ENCODE measurements at places on chromosomes 11 and 22.

DNA sequence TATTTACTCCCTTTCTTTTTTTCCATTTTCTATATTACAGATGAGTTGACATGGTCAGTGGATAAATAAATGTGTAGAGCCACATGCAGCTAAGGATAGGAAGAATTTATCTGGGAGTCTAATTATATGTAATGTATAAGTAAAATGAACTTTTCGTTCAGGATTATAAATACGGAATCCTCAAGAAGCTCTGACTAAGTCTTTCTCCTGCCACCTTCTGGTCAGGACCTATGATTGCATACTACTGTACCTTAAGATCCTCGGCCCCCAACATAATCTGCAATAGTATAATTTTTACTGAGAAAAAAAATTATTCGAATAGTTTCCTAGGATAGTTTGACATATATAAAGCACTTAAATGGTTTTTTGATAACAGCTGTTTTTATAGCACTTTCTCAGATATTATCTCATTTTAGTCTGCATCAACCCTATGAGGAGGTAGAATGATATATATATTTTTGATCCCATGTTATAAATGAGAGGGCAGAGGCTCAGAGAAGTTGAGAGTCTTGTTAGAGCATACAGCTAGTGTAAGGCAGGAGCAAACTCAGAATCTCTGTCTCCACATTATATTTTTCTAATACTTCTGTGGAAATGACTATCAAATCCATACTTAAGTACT lies 36.1 kb downstream of the CCDC90B start:
- peak; percentile 10 for DNase-seq

DNA sequence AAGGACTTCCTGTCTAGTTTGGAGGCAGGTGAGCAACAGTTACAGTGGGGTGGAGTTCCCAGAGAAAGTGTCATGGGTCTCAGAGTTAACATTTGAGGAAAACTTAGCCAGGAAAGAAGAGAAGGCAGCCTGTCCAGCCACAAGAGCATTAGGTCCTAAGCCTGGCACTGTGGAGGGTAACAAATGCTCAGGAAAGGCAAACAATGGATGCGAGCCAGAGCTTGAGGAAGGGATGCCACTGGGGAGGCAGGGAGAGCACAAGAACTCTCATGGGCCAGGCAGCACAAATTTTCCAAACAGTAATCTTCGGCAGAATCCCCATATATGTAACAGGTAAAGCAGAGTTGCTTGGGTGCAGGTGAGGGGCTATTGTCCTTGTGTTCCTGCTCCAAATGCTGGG lies 8.0 kb upstream of the SERPIND1 start:
- no peak for DNase-seq

DNA sequence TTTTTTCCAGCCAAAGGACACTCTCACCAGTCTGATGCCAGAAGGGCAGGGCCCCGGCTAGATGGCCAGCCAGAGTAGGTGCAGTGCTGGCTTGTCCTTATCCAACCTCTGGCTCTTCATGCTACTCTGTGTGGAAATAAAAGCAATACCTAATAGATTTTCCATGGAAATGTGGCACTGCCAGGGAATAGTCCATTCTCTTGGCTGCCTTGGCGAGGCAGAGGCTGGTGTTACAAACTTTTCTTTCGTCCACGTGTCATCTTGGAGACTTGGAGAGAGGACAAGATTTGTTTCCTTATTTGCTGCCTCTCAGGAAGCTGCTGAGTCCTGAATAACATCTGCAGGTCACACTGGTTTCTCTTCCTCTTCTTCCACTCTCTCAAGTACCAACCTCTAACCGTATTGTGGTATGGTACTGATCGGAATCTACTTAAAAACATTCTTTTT lies 17.2 kb upstream of the C1QTNF4 start:
- DNase-seq = no peak

- DNase-seq = no peak
These were observed 157.7 kb downstream of the ADAMTS15 start for GRCh38 chr11:130606178-130606577.

GRCh38 chr11:36840378-36840777 lies 242.3 kb upstream of the RAG2 start:
- no peak for DNase-seq

DNA sequence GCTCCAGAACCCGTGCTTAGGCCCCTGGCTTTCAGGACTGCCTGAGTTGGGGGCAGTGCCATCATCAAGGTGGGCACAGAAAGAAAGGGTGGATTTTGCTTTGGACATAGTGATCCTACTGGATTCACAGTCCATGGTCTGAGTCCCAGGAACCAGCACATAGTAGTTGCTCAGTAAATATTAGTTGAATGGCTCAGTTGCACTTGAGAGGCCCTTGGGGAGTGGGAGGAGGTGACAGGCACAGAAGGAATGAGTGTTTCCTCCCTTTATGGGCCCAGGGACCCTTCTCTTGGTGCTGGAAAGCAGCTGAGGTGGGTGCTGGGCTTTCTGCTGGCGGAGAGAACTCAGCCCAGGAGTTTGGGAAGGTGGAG lies 16.6 kb downstream of the ARHGEF17 start:
- no peak for DNase-seq

DNA sequence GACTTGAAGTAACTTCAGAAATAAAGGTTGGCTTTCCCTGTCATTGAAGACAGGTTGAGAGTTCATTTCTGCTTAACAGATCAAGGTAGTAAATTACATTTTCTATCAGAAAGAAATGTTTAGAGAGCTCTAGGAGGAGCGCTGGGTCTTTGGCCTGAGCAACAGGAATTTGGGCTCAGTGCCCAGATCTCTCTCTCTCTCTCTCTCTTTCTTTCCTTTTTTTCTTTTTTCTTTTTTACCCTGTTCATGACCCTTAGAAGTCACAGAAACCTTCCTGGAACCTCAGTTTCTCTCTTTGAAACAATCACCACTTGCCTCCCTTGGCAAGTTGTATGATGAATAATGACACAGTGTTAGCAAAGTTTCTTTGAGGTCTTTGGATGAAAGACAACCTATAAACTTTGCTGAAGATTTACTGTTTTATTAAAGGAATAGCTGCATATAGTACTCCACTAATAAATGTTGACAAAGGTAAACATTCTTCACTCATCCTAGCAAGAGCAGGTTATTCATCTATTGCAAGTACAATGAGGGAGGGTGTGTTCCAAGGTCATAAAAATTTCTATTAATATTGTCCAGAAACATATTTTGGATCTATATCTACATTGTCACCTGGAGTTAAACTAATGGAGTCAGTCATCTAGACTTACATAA lies 35.5 kb upstream of the RASSF10 start:
- no peak for DNase-seq

GRCh38 chr11:86740628-86741483 lies 59.5 kb upstream of the PRSS23 start:
- peak; percentile 57 for DNase-seq

GRCh38 chr11:11534981-11535380 lies 86.8 kb downstream of the GALNT18 start:
- no peak for DNase-seq

- DNase-seq = no peak
These were observed 71.2 kb downstream of the CACNA1I start for GRCh38 chr22:39641660-39642310.

DNA sequence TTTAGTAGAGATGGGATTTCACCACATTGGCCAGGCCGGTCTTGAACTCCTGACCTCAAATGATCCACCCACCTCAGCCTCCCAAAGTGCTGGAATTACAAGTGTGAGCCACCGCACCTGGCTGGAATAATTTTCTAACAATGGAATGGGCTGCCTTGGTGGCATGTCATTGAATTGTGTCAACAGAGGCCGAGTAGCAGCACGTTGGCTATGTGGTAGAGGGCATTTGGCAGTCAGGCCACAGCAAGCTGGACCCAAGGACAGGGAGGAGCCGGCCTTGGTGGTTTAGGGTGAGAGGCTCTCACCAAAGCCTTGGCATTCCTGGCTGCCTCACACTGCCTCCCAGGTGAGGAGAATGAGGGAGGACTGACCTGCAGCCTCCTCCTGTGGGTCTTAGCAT lies 4.1 kb upstream of the NIPSNAP1 start:
- DNase-seq = no peak

GRCh38 chr11:120091701-120092100 lies 46.2 kb downstream of the TRIM29 start:
- no peak for DNase-seq

GRCh38 chr22:22111267-22111751 lies 128.7 kb upstream of the TOP3B start:
- no peak for DNase-seq

DNA sequence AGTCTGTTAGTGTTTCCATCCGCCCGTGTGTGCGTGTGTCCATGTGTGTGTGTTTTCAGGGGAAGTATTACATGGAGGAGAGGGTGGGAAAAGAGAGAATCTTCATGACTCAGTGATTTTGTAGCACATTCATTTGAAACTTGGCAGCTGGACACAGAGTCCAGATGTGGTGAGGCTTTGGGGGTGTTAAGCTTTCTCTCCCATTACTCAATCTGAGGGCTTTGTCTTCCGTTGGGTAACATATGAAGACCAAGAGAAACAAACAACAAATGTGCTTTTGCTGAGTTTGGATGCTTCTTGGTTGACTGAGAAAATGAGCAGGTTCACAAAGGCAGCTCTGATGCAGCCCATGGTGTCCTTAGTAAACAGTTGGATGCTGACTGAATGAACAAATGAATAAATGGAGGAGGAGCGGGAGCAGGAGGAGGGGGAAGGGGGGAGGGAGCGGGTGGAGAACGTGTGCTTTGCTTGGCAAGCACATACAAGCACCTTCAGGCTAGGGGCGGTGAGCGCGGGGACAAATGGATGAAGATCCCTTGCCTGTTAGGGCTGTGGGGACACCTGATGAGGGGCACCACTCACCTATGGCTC lies 104.3 kb downstream of the ST3GAL4 start:
- peak; percentile 76 for DNase-seq

- DNase-seq = peak; percentile 1
These were observed 81.9 kb downstream of the BDNF start for GRCh38 chr11:27618281-27618915.

GRCh38 chr22:41776381-41776780 lies 24.1 kb upstream of the CCDC134 start:
- no peak for DNase-seq

DNA sequence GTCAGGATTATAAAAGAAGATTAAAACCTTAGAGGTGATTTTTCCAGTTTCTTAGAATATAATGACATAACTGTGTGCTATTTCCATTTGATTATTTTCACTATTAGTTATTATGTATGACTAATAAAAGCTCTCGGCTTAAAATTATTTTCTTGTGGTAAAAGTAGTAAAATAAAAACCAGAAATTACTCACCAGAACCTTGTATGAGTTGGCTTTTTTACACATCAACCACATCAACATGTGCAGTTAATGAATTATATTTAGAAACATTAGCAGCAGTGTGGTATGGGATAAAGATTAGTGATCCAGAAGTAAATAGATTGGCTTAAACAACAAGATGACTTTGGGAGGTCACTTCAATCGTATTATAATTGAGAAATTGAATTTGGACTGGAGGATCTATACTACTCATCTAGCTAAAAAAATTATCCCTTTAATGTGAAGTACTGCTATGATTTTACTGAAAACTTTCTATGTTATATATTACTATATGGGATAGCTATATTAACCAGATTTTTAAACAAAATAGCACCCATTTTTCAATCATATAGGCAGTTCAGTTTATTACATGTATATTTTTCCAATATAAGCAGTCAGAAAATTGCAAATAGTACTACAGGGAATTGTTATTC lies 2.8 kb upstream of the BCO2 start:
- no peak for DNase-seq

DNA sequence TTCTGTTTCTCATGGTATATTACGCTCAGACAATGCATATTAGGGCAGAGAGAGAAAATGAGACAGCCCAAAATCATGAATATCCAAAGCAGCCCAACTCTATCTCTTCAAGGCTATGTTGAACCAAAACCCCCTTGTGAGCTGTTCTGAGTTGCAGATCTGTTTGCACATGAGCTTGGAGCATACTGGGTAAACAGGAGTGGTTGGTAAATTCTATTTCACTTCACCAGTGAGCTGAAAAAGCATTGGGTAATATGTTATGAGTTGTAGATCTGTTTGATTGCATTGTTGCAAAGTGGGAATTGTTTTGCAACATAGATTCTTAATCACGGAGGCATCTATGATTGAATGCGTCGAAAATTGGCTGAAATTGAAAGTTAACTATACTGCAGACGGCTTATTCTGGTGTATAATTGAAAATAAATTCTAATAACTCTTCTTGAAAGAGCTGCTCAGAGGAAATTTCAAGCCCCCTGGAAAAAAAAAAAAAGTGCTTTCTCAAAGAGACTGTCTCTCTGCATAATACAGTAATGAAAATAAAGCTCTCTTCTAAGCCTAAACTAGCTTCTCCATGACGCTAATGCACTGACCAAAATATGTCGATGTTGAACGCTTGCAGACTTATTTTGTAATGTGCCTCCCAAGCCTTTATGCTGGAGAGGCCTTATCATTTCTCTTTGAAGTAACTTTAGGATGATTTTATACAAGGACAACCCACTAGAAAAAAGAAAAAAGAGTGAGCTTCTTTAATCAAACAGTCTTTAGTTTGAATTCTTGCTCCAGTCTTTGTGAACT lies 263.7 kb downstream of the NTM start:
- DNase-seq = no peak

DNA sequence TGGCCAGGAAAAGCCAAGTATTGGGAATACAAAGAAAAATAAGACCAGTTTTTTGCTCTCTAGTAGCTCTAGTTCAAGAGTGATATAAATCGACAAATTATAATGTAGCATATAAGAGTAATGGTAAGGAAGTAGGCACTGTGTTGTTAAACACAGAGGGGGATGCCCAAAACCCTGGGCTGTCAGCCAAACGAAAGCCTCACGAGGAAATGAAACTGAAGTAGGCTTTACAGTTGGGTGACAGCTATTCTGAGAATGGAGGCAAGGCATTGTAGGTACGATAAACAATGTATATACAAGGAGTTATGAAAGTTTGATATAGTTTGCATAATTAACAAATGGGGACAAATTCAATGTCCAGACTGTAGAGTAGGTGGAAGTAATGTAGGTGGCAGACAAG lies 176.4 kb downstream of the FAM181B start:
- DNase-seq = no peak

DNA sequence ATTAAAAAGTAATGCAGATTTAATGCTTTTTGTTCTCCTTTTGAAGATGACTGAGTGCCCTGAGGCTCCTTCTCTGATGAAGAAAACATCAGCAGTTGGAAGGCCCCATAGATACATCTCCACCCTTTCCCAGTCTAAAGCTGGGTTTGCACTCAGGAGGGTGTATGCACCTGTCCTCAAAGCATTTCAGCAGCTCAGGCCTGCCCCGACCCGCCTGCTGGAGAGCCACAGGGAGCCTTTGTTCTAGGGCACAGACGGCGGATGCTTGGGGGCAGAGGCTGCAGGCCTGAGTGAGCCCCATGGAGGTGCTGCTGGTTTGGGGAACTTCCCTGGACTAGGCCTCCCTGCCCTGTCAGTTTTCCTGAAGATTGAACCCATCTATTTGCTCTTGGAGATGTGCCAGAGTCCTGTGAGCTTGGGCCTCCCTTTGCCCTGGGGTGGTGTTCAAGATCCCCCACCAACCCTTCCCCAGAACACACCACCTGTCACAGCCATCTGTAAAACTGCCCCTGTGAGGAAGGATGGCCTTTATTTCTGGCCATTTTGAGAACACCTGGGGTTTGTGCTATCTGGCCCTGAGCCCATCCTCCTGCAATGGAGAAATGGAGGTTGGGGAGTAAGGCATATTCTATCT lies 160.0 kb downstream of the NAV2 start:
- DNase-seq = no peak

- no peak for DNase-seq
These were observed 12.9 kb upstream of the CRY2 start for GRCh38 chr11:45834298-45834756.

- no peak for DNase-seq
These were observed 21.2 kb downstream of the PTPRJ start for GRCh38 chr11:48001438-48002021.
